ENCODE measurements at places on chromosomes 1 and 21. TPM values are rescaled to one million over a fixed set of nuclear protein-coding genes. Genes with fewer than 3 reads are reported as not detected.

DNA sequence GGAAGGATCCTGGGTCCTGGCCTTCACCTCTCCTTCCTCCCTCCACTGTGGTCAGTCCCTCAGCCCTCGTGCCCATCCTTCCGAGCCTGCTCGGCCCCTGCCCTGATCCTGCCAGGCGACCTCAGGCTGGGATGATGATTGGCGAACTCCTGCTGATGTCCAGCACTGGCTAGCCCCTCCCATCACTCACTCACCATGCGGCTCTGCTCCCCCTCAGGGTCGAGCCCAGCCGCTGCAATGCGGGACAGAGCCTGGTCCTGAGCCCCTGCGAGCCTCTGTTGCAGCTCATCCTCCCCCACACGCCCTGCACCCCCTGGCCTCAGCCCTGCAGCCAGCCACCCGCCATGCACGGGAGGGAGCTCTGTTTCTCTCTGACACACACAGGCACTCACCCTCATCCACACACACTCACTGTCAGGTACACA lies 100.2 kb downstream of the DMRTB1 start:
- DNase-seq: no peak

- no peak for DNase-seq
Measured at GRCh38 chr1:29083317-29084195, 40.1 kb downstream of the TMEM200B start.

- no peak for DNase-seq
Measured at GRCh38 chr21:31088474-31088751, 50.1 kb upstream of the KRTAP19-8 start.

The AMIGO1 gene
- polyA plus RNA-seq: 8.8 TPM

GRCh38 chr1:59083946-59084865 lies 212.7 kb upstream of the FGGY start:
- no peak for DNase-seq

The RPS6KA1 gene
- 22.9 TPM for polyA plus RNA-seq

DNA sequence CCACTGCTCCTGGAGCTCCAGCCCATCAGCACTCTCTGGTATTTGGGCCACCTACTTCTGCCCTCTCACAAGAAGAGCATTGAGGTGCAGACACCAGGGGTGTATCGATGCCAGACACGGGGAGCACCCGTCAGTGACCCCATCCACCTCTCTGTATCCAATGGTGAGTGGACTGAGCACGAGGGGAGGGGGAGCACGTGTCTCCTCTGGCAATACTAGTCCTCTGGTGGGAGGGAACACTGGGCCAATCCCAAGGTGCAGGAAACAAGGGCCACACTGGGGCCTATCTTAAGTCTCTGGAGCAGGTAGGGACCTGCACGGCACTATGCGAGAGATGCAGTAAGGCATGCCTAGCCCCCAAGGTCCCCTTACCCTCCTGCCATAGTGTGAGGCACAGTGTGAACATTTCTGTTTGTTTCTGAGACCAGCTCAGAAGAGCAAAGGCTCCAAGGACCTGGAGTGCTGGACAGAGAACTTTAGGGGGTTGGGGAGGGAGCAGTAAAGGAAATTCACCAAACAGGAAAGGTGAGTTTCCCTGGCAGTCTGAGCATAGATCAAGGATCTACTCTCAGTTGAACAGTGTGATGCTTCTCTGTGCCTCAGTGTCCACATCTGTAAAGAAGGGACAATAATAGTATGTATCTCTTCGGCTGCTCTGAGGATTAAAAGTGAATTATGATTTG lies 2.3 kb downstream of the FCRLB start:
- no peak for DNase-seq

Data from right renal cortex interstitium (tissue), 3 donors.